Osteoblast (primary cell): ENCODE measurements at places on chromosomes 2 and 18.

DNA sequence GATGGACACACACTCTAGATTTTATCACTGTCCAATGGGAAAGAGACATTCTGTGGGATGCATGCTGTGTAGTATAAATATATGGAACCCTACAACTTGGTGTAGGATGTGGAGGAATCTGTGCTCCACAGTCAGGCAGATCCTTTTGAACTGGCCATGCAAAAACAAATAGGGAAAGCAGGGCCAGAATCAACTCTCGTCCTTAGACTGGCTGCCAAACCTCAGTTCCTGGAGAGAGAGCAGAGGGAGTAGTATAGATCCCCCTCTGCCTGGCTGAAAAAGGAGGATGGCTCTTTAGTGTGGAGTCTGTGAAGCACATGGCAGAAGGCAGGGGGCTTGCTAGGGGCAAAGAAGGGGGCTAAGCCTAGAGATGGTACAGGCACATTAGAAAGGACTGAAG, 84.7 kb downstream of the LYPD6 start:
- no peak for DNase-seq

DNA sequence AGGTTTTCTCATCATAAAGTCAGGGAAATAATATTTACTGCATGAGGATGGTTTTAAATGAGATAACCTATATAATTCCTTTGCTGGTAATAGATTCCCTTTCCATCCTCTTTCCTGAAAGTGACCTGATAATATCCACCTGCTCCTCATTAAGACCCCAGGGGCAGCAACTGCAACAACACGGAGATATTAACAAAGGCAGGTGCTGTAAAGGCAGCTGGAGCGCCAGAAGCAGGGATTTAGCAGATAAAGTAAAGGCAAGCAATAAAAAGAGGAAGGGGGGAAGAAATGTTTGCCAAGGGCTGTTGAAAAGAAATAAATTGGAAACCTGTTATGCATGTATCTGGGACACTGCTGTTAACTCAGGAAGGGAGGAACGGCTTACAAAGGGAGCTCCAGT, 472.6 kb upstream of the KLHL29 start:
- no peak for DNase-seq

GRCh38 chr2:12381543-12382325, 335.0 kb upstream of the TRIB2 start:
- DNase-seq: no peak

- DNase-seq: no peak
Observed at GRCh38 chr2:190787743-190788235, 92.8 kb upstream of the GLS start.

GRCh38 chr18:33712719-33713118, 134.7 kb downstream of the ASXL3 start:
- DNase-seq: no peak

GRCh38 chr18:9418047-9418690, 57.1 kb upstream of the RALBP1 start:
- DNase-seq: no peak

- DNase-seq: no peak
Observed at GRCh38 chr2:20946468-20946867, 97.4 kb downstream of the APOB start.

- peak; percentile 57 for DNase-seq
Observed at GRCh38 chr2:165357758-165358157, 111.7 kb upstream of the CSRNP3 start.

DNA sequence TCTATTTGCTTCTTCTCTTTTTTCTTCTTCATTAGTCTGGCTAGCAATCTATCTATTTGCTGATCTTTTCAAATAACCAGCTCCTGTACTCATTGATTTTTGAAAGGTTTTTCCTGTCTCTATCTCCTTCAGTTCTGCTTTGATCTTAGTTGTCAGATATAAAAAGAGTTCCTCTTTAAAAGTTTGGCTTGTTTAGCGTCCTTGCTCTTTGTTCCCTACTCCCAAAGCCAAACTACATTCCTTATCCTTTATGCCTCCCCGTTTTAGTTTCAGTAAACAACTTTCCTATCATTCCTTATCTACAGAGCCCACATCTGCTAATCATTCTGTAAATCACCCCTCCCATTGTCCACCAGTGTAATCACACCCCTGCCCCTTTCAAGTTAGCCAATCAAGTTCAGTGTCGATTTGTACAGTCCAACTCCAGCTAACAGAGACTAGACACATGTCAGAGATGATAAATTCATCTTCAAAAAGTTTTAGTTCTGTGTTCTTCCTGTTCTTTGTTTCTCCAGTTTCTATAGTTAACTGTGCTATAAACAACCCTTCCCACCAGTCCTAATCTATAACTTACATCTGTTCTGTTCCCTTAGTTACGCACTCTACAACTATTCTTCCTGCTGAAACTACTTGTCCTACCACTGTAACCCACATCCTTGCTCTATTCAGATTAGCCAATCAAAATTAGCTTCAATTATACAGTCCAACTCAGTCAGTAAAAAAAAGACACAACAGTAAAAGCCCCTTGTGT, 44.4 kb downstream of the TFPI start:
- peak; percentile 48 for DNase-seq

GRCh38 chr18:45463451-45463850, 151.8 kb upstream of the SLC14A2 start:
- DNase-seq: no peak

GRCh38 chr2:236597629-236598028, 28.0 kb downstream of the ACKR3 start:
- no peak for DNase-seq

- DNase-seq: no peak
Observed at GRCh38 chr2:234670052-234670451, 173.2 kb upstream of the ARL4C start.

DNA sequence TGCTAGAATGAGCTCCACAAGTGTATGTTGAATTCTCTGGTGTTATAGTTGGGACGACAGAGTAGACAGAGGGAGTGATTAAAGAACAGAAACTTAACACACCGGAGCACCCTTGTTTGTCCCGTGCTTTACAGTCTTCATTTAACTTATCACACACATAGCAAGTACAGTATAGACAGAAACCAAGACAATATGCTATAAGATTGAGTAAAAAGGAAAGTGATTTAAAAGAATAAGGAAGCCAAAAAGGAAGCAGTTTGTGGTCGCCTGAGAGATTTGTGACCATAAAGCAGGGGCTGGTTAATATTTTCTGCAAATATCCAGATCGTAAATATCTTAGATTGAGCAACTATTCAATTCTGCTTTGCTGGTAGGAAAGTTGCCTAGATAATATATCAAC, 1128.4 kb downstream of the TSN start:
- no peak for DNase-seq

DNA sequence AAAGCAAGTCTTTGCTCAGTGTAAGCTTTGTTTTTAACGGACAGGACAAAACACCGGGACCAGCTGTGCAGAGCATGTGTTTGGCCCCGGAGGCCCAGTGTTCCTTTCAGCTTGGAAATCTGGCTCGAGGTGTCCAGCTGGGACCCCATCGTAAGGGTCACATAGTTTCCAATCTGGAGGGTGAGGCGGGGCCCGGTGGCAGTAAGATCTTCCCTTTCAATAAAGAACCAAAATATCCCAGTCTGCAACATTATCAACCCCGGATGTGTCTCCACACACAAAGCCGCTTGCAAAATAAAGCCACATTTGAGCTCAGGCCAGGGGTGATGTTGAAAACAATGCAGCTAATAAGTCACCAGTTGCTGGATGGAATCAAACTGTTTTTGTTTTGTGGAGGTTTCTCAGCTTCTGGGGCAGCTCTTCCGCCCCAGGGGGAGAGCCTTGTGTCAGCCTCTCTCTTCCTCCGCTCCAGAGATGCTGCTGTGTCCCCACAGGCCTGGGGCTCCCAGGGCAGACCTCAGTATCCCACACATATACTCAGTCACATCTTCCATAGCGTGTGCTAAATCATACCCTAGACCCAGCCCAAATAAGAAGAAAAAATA, 138.6 kb upstream of the GLI2 start:
- DNase-seq: peak; percentile 93

DNA sequence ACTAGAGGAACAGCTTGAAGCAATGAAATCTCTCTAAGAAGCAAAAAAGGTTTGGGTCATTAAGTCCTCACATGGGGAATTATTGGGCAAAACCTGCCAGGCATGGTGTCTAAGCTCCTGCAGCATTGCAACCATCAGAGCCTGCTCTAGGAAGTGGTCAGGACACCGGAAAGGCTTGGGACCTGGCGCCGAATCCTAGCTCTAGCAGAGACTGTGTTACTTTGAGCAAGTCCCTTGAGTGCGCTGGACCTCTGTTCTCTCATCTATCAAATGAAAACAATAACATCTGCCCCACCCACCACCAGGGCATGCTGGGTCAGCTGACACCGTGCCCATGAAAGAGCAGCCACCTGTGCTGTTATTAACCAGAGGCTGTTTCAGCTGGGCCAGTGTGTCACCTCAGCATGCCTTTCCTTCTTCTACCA, 6.3 kb downstream of the TMEM127 start:
- no peak for DNase-seq
